Substantia nigra (tissue), 51 donors: ENCODE measurements at places on chromosomes 7 and 10.

GRCh38 chr10:110644598-110645462, 694 bp downstream of the RBM20 start:
- DNase-seq = no peak

GRCh38 chr10:80702143-80702542, 164.4 kb downstream of the SH2D4B start:
- no peak for DNase-seq

- no peak for DNase-seq
Measured at GRCh38 chr7:41855798-41856197, 152.9 kb upstream of the INHBA start.

DNA sequence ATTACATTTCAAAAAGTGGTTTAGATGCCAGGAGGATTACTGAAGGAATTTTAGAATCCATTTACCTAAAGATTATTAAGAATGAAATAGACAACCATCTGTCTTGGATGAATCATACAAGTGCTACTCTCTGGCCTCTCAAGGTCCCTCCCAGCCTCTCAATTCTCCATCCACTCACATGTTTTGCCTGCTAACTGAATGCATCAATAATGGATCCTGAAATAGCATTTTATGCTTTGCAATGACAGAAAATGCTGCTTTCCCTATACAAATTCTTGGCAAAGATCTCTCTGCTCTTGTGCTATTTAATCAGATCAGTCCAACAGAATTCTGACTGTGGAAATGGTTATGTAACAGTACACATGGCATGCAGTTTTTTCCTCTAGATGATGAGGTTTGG, 68.1 kb downstream of the HBP1 start:
- DNase-seq = no peak

- DNase-seq = no peak
Measured at GRCh38 chr10:101875068-101875688, 31.6 kb upstream of the KCNIP2 start.

DNA sequence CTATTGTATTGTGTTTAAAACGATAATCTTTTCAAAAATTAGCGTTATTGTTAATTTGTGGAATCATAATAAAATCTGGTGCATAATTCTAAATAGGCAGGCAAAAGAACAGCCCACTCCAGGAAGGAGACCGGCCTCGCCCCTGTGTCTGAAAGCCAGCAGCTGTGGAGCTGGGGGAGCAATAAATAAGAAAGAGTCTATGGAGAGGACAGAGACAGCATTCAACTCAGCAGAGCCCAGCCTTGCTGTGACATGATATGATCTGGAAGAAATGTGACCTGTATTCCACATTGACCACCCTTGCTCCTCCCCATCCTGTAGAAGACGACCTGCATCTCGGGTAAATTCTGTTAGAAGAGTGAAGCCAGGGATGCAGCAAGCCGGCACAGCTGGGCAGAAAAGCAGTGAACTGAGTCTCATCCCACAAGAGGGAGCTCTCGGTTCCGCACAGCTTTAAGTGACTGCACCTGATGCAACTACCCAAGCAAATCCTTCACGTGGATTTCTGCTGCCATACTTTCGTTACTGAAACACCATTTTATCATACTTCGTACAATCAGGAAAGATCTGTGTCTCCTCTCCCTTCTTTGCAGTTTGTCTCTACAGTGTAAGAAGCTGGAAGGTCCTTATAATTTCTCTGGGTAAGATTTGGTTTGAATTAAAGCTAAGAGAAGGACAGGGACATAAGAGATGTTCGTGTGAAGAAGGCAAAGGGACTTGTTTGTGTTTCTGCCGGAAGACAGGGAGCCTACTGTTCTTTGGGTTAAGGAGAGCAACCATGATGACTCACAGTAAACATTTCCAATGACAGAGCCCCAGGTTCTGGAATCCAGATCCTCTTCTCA, 427.1 kb downstream of the GPAM start:
- DNase-seq = no peak

GRCh38 chr10:113226831-113227445, 276.9 kb downstream of the TCF7L2 start:
- no peak for DNase-seq

GRCh38 chr10:48242171-48242904, 32.2 kb downstream of the FRMPD2 start:
- DNase-seq = no peak

- no peak for DNase-seq
Measured at GRCh38 chr7:148026713-148027112, 563.9 kb upstream of the C7orf33 start.

DNA sequence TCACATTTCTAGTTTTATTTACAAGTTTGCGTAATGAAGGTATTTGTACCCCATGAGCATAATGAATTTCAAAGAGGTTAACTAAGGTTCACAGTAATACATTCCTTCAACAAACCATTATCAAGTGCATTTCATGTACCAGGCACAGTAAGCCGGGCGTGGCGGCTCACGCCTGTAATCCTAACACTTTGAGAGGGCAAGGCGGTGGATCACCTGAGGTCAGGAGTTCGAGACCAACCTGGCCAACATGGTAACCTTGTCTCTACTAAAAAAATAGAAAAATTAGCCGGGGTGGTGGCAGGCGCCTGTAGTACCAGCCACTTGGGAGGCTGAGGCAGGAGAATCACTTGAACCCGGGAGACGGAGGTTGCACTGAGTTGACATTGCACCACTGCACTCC, 4.3 kb upstream of the EIF3A start:
- no peak for DNase-seq

DNA sequence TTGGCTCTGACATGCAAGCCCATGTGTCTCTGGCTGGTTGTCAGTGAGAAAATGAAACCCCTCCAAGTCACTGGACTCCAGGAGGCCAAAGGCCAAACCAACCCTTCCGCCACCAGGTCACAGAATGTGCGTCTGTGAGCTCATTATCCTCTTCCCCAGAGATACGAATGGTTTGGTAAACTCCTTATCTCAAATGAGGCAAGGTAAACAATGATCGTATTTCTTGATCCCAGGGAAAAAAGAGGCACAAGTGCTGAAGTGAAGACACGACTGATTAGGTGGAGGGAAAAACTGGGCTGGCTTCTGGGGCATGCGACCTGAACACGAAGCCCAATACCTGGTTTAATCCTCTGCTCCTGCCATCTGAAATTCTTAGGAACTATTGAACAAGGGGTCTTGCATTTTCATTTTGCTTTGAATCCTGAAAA, 70.6 kb upstream of the ARID5B start:
- no peak for DNase-seq

GRCh38 chr10:101464599-101464998, 110.6 kb downstream of the BTRC start:
- DNase-seq = no peak

GRCh38 chr10:125880719-125881118, 373 bp downstream of the DHX32 start:
- DNase-seq = no peak

GRCh38 chr10:6416892-6417512, 163.1 kb downstream of the PRKCQ start:
- DNase-seq = no peak

DNA sequence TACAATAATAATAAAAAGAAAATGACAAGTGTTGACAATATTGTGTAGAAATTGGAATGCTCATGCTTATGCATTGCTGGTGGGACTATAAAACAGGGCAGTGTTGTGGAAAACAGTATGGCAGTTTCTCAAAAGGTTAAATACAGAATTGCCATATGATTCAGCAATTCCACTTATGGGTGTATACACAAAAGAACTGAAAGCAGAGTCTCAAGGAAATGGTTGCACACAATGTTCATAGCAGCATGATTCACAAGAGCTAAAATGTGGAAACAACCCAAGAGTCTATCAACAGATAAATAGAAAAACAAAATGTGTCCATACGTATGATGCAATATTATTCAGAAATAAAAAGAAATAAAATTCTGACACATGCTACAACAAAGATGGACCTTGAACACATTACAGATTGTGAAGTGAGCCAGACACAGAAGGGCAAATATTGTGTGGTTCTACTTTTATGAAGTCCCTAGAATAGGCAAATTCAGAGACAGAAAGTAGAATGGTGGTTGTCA, 64.8 kb upstream of the GRM8 start:
- DNase-seq = no peak

GRCh38 chr10:116740971-116741370, 1.4 kb downstream of the HSPA12A start:
- no peak for DNase-seq

DNA sequence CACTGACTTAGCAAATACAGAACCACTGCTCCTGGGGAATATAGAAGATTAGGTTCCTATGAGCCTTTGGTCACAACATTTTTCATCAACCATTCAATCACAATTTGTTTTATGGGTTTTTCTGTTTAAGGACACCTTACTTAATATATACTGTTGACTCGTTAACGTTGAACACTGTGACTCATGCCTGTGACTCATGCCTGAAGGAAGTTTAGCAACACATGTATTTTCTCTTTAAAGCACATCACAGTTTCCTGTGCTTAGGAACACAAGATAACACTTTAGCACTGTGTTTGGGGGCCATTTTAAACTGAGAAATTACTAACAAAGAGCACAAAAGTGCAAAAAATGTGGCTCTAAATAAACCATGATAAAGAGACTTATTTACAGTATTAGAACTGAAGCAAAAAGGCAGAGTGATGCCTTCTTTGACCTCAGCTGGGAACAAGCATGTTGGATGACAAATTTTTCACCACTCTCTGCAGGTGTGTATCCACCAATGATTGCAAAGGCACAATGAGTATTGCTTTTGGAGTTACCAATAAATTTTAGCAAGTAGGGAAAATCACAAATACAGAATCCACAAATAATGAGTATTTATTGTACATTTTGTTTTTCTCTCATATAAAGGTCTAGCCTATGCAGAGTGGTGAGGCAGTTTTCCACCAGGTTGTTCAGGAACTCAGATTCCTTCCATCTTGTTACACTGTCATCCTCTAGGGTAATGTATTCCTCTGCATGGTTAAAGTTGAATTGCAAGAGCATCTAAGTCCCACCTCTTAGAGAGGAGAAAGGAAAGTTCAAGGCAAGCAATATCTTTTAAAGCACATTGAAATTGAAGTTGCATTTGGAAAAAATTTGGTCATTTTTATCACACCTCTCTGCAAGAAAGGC, 7.3 kb downstream of the FGFBP3 start:
- no peak for DNase-seq
